ENCODE measurements at places on chromosomes 5 and 9.

DNA sequence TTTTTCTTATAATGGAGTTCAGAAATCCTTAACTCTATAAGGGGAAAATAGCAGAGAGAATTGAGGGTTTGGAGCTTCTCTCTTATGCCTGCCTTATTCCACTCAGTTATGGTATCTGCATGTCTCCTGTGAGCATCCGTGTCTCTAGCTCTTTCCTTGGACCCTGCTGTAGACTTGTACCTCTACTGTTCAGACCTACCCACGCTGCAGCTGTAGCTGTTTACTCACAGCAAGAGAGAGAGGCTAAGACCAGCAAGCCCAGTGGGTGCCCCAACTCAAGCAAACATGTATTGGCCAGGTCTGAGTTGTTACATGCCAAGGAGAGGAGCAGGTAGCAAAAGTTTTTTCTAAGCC, 7.1 kb upstream of the PCSK1 start:
- DNase-seq: no peak

DNA sequence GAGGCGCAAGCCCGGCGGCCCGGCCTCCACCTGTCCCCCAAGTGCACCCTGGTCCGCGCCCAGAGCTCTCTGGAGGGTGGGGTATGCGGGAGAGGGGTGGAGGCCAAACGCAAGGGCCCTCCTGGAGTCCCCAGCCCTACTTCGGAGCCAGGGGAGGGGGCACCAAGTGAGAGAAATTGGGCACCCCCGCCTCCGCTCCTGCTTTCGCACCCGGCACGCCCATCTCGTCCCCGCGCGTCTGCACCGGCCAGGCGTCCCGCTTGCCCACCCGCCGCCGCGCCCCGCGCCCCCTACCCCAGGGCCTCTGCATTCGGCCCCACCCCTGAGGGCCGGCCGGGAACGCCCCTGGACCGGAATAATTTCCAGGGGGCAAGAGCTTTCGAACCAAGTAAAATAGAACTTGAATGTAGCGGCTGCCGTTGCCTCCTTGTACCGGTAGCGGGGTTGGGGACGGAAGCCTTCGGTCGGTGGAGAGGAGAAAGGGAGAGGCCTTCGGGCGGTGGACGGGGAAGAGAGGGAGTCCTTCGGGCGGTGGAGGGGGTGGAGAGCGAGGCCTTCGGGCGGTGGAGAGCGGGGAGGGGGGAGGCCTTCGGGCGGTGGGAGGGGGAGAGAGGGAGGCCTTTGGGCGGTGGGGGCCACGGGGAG, 694 bp upstream of the PHPT1 start:
- DNase-seq: no peak

DNA sequence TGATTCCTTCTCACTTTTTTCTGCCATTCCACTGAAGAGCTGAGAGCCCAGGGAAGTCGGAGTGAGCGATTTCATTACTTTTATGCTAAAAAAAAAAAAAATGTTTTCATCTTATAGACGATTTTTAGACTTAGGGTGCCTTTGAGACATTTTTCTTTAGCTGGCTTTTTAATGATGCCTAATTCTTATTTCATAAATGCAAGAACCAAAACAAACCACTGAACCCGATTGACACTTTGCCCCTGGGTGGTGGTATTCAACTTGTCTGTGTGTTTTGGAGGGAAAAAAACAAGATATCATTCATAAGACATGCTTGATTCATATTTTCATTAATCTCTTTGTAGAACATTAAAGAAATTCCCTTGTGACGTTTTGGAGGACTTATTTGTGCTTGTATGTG, 2.4 kb downstream of the TLE4 start:
- no peak for DNase-seq

- peak; percentile 47 for DNase-seq
Measured at GRCh38 chr9:115035841-115036612, 81.9 kb downstream of the TNC start.

- no peak for DNase-seq
Measured at GRCh38 chr9:127980060-127980705, 606 bp downstream of the EEIG1 start.

- DNase-seq: no peak
Measured at GRCh38 chr5:172429201-172429940, 25.0 kb downstream of the SH3PXD2B start.

All from RCC 7860 (cell line).